ENCODE measurements at places on chromosomes 7 and 10.

GRCh38 chr10:49761789-49762565, at the start of gene OGDHL:
Gene OGDHL, minus strand, starts transcription at chr10:49762323. Its CDS starts 3,731 bp downstream, at chr10:49758592.
- DNase-seq, result peak; percentile 57

GRCh38 chr10:118807512-118808305, 52.9 kb upstream of the CACUL1 start:
- no peak for DNase-seq

DNA sequence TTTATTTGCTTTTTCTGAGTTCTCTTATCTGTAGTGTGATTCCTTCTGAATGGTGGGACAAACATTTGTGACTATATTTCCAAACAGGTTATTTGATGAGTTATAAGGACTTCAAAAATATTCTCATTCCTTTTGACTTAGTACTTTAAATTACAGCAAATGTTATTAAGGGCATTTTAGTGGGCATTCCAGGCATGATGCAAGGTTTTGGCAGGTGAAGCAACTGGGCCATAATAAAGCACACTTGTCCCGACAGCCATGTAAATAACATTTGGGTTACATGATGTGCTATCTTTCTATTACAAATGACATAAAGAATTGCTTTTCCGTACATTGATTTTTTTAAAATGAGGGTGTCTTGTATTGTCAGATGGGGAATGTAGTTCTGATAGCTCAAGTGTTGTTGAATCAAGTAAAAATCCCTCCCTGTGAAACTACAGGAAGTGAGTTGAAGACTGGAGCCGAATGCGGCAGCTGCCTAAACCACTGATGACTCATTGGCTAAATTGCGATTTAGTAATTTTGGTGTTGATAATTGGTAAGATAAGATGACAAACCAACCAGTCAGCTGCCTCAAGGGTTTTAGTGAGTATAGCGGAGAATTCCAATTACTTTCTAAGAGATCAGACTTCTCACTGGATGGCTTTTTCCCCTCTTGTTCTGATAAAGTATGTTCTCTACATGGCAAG, 231.3 kb upstream of the NPY start:
- no peak for DNase-seq

GRCh38 chr10:86871563-86872183, 85.7 kb downstream of the MMRN2 start:
- no peak for DNase-seq

DNA sequence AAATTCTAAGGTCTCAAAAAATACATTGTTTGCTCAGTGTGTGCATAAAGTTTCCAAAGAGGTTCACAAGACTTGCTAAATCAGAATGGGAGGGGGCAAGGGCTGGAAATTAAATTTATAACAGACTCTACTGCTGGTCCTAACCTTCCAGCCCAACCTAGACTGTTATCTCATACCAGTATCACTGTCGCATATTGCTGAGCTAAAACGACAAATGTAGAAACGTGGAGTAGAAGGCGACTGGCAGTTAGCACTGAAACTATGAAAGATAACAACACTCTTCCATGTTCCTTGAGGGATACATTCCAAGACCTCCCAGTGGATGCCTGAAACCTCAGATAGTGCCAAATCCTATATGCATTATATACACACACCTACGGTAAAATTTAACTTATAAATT, 514.3 kb downstream of the KCNMA1 start:
- no peak for DNase-seq

- DNase-seq, result no peak
Measured at GRCh38 chr7:98163269-98163668, 48.0 kb upstream of the BHLHA15 start.

- no peak for DNase-seq
Measured at GRCh38 chr10:70886921-70887665, 1.3 kb downstream of the PCBD1 start.

- no peak for DNase-seq
Measured at GRCh38 chr7:131560061-131560460, 3.6 kb upstream of the PODXL start.

GRCh38 chr7:66167773-66168387, 37.3 kb upstream of the TPST1 start:
- no peak for DNase-seq

DNA sequence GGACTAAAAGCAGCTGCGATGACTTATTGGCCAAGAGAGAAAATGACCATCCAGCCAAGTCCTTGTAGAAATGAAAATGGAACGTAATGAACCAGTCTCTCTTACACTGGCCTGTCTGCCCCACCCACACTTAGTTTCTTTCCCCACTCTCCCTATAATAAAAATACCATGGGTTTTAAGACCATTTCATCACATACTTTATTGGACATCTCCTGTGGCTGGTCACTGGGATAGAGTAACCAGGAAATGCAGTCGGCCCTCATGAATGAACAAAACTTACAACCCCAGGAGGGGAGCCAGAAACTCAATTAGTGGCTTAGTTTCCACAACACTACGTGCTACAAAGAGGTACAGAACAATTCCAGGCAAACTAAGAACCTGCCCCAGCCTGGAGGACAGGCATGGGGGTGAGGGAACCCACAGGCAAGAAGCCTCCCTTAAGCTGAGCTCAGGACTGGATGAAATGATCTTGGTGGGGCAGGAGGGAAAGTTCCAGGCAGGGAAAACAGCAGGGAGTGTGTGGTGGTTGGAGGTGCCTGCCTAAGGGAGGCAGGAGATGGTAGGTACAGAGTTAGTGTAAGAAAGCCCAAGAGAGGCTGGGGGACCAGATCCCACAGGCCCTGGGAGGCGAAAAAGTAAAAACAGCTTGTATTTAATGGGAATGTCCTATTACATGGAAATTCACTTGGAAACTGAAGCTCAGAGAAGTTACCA, 29.6 kb downstream of the MKI67 start:
- no peak for DNase-seq

GRCh38 chr7:1512781-1513656, 8.8 kb upstream of the INTS1 start:
- peak; percentile 54 for DNase-seq

Data from GM06990 (cell line).